ENCODE measurements at places on chromosomes 4 and X.
A peak's percentile ranks its signal among the peaks of the same experiment; 100 is the strongest.

GRCh38 chr4:19806865-19807264 lies 444.8 kb upstream of the SLIT2 start:
- DNase-seq, result no peak

GRCh38 chr4:32847461-32847860 lies 2127.3 kb downstream of the PCDH7 start:
- DNase-seq, result no peak

- DNase-seq, result peak; percentile 52
Observed at GRCh38 chr4:81747242-81747930, 275.7 kb upstream of the RASGEF1B start.

DNA sequence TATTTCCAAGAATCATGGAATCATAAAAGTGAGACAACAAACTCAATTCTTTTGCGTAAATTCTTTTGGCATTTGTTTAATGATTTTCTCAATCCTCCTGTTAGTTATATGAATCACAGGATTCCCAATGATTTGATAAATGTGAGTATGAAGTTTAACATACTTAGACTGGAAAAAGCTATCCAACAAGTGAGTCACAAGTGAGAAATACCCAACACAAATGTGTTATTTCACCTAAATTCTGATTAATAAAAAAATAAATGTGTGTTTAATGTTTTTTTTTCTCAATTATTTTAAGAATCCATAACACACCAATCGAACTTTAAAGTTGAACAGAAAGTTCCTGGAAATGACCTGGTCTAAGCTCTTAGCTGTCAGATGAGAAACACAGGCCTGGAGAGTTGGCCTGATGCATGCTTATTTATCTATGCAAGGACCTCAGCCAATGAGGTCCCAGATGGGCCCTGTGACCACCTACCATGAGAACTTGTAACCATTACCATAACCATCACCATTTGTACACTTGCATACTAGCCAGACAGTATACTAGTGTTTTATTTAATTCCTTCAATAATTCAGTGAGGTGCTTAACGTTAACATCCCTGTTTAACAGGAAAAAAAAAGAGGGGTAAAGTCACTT lies 386.7 kb downstream of the SPRY1 start:
- no peak for DNase-seq

GRCh38 chr4:62250100-62250499 lies 1050.0 kb downstream of the ADGRL3 start:
- no peak for DNase-seq

- no peak for DNase-seq
Observed at GRCh38 chrX:153412746-153413720, 1.8 kb downstream of the ZFP92 start.

DNA sequence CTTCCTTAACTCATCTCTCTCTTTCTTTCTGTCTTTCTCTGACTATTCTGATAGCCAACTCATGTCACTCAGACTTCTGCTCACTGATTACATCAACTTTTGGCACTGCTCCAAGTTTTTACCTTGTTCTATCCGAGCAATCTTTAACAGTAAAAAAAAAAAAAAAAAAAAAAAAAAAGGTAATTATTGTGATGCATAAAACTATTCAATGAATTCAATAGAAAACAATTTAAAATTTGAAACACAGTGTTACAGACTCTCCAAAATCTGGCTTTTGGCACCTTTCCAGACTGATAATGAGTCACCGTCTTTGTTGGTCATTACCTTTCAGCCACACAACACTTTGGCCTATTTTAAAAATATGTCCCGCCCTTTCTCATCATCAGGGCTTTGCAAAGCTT lies 229.5 kb downstream of the GALNTL6 start:
- no peak for DNase-seq

GRCh38 chrX:38225093-38225492 lies 4.4 kb upstream of the SRPX start:
- DNase-seq, result no peak

DNA sequence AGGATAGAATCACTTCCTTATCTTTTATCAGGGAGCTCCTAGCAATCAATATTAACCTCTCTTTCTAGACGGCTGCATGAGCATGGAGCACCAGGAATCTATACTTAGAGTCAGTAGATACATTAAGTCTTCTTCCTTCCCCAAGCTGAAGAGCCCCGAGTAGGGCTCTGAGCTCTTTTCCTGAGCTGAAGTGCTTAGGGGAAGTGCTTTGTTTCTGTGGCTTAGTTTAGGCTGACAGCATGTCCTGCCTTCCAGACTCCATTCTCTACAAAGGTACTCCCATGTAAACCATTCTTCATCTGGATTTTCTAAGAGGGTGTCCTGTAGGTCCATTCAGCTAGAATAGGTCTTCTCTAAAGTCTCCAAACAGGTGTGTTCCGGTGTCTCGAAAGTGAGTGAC lies 127.5 kb upstream of the AFF2 start:
- no peak for DNase-seq

DNA sequence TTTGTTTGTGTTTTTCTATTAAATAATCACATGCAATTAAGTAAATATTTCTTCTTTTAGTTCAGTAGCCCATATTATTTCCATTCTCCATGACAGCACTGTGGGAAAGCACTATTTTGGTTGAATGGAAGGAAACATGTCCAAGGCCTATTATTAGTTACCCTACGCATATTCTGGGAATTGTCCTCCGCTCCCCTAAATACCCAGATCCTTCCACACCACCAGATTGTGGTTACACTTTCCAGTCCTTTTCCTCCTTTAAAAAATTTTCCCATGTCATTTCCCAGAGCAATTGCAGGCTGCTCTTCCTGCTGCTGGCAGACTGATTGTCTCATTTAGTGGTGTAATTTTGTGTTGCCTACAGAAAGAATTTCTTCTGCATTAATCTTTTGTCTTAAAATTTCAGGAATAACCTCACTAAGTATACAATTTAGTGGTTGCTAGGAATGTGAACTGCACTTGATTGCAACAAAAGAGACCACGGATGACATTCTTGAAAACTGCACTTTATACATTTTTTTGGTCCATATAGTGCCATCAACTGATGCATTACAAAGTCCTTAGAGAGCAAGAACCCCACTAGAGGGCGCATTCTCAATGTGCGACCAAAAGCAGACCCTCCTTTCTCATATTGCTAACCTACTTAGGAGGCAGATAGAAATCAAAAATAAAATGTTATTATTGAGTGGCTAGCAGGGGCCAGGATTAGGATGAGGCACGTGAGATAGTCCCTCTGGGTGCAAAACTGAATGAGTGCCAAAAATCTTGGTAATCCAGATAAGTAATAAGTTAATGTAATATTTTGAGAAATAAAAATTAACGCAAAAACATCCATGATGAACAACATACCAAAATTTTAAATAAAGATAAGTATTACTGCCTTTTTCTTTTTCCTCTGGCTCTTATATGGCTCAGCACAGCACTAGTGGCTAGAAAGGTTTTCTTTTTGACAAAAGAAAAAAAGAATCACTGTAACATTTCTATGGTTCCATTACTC lies 98.8 kb upstream of the IQCM start:
- DNase-seq, result peak; percentile 20

GRCh38 chrX:107935664-107936433 lies 46.3 kb downstream of the TEX13B start:
- DNase-seq, result no peak

GRCh38 chrX:53969540-53969939 lies 74.7 kb downstream of the PHF8 start:
- no peak for DNase-seq

DNA sequence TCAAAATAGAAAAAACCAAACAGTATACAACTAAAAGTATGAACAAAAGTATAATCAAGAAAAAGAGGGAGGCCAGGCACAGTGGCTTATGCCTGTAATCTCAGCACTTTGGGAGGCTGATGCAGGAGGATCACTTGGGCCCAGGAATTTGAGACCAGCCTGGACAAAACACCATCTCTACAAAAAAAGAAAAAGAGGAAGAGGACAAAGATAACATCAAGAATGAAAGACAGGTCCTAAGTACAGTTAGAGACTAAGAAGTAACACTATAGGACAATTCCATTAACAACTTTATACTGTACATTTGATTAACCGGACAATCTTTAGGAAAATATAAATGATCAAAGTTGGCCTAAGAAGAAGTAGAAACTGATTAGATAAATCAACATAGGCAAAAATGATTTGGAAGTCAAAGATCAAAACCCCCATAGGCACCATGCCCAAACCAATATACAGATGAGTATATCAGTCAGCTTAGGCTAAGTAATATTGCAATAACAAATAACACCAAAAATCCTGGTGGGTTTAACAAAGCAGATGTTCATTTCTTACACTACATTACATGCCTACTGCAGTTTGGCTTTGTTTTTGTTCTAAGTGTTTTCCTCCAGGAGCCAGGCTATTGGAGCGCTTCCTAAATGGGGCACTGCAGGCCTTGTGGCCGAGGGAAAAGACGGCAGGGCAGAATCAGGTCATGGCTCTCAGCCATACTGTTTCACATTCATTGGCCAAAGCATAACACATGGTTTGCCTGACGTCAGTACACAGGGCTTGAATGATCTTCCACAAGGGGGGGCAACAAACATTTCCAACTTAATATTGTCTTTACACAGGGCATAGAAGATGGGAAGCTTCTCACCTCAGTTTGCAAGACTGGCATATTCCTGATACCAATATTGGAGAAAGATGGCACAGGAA lies 42.2 kb upstream of the HGFAC start:
- no peak for DNase-seq

GRCh38 chr4:152014280-152014679 lies 253.5 kb upstream of the GATB start:
- no peak for DNase-seq

GRCh38 chrX:11386001-11386523 lies 92.8 kb downstream of the AMELX start:
- no peak for DNase-seq

DNA sequence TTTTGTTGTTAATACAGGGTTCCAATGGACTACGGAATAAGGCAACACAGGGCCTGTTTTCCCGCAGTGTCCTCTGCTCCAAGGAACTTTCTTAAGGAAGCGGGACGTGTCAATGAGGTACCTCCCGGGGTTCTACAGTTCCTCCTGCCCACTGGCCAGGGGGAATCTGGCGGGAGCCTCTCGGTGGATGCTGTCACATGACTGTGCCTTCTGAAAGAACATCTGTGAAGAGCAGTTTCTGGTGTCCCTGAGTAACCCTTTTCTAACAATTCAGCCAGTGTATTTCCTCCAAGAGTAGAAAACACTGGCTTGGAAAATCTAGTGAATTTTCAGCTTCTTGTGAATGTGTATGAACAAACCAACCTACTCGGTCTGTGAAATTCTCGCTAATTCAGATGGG lies 32.7 kb downstream of the MFAP3L start:
- no peak for DNase-seq

GRCh38 chr4:114180481-114180880 lies 201.0 kb upstream of the ARSJ start:
- no peak for DNase-seq

Measured in AML-193 (cell line).